ENCODE measurements at places on chromosomes 5 and 9. TPM values are rescaled to one million over a fixed set of nuclear protein-coding genes. Genes with fewer than 3 reads are reported as not detected.

The DMRT2 gene
- not detected for total RNA-seq

- no peak for DNase-seq
These were observed 410.1 kb downstream of the CDH18 start for GRCh38 chr5:19577882-19578281.

- peak; percentile 14 for DNase-seq
These were observed 601.5 kb downstream of the ANXA1 start for GRCh38 chr9:73753171-73753570.

- DNase-seq = no peak
These were observed 554.0 kb downstream of the TLE4 start for GRCh38 chr9:80125731-80126264.

- no peak for DNase-seq
These were observed 535 bp downstream of the UNC5A start for GRCh38 chr5:176810687-176811501.

All from HT1080 (cell line).